ENCODE measurements at places on chromosomes 12 and 14.

DNA sequence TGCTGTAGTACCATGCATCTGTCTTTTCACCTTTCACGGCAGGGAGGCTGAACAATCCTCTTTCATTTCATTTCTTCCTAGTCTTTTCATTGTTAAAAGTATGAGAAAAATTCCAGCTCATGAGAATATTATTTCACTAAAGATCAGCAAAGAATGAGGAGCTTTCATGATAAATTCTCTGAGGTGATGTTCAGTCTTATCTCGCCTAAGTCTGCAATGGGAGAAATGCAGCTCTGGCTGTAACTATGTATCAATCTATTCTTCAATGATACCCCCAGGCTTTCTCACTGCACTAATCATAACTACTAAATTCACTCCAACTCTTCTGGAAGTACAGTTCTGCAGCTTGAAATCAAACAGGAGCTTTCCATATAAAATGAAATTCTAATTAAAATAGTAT is 15.7 kb downstream of the FOXG1 start:
- DNase-seq, result no peak

- DNase-seq, result no peak
Measured at GRCh38 chr12:116642683-116643082, 83.5 kb downstream of the MAP1LC3B2 start.

DNA sequence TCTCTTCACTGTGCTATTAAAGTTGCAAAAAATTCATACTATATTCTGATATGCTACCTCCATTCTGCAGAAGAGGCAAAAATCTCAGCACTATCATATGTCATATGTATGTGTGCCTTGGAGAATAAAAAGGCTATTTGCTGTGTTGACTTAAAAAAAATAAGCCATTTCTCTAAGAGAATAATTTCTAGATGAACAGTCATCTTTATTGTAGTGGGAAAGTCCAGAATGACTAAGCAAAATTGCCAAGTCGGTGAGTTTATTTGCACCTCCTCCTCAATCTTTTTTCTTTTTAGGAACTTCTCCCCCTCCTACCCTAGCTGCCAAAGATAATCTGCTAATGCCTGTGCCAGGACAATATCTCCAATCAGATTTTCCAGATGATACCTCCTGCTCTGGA is 353.8 kb upstream of the FAR2 start:
- DNase-seq, result no peak

DNA sequence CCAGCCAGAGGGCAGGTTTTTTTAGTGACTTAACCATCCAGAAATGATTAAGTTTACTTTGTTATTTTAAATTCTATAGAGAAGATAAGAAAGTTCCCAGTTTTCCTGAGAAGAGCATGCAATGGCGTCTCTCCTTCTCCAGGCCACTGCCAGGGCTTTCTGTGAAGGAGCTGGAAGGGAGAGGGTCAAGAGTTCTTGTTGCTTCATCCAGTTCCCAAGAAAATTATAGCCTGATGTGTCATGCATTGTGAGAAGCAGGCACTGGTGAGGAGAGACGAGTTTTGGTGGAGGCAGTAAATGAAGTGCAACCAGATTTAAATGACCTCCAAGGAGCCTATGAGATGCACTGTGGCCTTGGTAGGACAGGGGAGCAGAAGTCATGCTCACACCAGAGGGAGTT is 14.2 kb downstream of the ELK3 start:
- no peak for DNase-seq

DNA sequence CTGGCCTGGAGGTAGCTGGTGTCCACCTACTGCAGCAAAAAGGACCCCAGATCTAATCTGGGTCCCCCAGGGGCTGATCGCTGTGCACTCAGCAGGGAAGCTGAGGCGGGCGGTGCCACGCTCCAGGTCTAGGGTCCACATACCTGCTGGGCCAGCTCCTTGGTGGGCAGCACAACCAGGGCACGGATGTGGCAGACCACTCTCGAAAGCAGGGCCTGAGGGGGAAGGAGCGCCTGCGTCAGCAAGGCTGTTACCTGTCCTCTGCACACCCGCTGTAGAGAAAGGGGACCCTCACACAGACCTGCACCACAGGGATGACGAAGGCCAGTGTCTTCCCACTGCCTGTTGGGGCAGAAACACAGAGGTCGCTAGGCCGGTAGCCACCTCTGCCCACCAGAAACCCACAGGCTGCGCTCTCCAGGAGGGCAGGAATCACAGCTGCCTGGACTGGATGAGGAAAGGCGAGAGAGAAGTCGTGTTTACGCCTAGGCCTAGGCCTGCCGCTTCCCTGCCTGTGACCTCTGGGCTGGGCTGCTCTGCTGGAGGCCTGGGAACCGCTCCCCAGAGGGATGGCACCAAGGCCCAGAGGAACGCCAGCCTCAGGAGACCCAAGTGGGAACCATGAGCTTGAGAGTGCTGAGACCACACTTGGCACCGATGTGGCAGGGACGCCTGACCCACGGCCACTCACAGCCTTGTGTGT is 2.0 kb downstream of the DDX51 start:
- DNase-seq, result no peak

DNA sequence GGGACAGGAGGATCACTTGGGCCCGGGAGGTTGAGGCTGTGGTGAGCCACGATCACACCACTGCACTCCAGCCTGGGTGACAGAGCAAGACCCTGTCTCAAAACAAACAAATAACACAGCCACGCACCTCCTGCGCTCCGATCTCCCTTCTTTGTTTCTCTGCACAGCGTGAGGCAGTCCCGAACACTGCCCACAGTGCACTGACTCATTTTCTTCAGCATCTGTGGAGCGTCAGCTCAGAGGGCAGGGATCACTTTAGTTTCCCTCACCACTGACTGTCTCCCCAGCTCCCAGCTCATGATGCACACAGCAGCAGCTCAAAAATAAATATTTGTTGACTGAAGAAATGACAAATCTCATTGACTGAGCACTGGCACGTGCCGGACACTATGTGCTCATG is 883 bp upstream of the MYL2 start:
- DNase-seq, result no peak

DNA sequence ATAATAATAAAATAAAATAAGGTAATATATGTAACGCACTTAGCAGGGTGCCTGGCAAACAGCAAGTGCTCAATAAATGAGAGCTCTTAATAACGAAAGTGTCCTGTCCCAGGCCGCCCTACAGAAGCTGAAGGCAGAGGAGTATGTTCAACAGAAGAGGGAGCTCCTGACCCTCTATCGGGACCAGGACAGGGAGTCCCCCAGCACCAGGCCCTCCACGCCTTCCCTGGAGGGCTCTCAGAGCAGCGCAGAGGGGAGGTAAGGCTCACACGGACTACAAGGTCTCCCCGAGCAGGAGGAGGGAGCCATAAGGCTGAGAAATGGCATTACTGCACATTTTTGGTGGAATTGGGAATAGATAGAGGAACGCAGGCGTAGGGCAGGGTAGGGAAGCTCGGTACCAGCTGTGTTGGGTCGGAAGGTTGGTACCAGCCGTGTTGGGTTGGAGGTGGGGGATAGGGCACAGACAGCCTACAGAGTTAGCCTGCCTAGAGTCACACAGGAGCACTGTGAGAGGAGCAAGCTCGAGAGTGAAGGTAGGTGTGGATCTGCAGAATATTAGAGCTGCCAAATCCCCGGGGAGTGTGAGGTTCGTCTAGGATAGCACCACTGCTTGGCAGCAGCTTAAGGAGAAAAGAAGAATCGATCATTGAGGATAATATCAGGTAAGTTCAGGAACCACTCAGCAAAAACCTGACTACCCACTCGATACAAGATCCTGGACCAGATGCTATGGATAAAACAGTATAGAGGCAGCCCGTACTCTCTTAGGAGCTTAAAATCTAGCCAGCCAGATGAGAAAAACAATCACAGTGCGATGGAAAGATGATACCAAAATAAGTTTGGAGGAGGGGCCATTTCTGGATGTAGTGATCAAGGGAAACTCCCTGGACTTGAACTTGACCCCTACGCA is 15.3 kb downstream of the TNFRSF1A start:
- DNase-seq, result no peak

GRCh38 chr12:26138860-26139259 is 14.0 kb upstream of the BHLHE41 start:
- DNase-seq, result no peak

- DNase-seq, result no peak
Measured at GRCh38 chr12:128994856-128995255, 141.6 kb downstream of the GLT1D1 start.

DNA sequence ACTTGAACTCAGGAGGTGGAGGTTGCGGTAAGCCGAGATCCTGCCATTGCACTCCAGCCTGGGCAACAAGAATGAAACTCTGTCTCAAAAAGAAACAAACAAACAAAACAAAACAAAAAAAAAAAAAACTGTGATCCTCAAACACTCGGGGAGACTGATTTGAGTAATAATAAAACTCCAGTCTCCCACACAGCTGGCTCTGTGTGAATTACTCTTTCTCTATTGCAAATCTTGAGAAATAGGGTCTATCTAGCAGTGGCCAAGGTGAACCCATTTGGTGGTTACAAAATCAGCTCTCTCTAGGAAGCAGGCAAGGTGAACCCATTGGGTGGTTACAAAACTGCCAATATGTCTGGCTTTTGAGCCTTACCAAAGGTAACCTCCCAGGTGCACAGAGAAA is 6.0 kb upstream of the ACOT6 start:
- DNase-seq, result no peak

- DNase-seq, result no peak
Measured at GRCh38 chr14:56539862-56540261, 39.7 kb upstream of the TMEM260 start.

GRCh38 chr14:45916340-45916953 is 663.4 kb upstream of the MIS18BP1 start:
- no peak for DNase-seq

- no peak for DNase-seq
Measured at GRCh38 chr14:55688566-55688965, 108.6 kb downstream of the KTN1 start.

DNA sequence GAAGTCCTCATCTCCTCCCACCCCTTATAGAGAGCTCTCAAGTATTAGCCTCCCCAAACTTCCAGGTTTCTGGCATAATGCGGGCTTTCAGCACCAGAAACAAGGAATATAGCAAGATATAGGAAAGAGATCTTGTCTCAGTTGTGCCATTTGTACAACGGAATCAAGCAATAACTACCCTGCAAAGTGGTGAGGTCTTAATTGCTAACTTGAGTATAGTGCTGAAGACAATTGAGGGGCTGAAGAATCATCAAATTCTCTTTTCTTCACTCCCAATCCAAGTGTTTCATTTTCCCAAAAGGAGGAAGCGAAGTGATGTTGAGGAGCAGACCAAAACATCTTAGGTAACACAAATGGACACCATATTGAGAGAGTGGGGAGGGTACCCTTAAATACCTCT is 26.8 kb upstream of the ANP32D start:
- no peak for DNase-seq

- DNase-seq, result no peak
Measured at GRCh38 chr12:27237790-27238771, 6.0 kb upstream of the STK38L start.

DNA sequence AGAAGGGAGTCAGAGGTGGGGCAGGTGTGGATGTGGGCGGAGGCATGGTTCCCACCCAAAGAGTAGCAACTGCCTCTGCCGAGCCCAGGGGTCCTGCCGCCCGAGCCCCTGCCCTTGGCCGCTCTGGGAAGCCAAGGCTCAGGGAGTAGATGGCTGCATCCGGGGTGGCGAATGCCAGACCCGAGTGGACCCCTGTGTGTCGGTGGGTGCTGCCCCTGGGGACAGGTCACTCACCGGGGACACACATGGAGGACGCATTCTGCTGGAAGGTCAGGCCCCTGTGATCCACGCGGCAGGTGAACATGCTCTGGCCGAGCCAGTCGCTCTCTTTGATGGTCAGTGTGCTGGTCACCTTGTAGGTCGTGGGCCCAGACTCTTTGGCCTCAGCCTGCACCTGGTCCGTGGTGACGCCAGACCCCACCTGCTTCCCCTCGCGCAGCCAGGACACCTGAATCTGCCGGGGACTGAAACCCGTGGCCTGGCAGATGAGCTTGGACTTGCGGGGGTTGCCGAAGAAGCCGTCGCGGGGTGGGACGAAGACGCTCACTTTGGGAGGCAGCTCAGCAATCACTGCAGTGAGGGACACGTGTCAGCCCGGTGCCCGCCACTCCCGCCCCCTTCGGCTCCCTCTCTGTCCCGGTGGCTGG is 329.0 kb downstream of the TMEM121 start:
- DNase-seq, result no peak

- no peak for DNase-seq
Measured at GRCh38 chr14:49497725-49498348, 88.3 kb downstream of the RPS29 start.
